ENCODE measurements at places on chromosomes 13 and 19. TPM values are rescaled to one million over a fixed set of nuclear protein-coding genes. Genes with fewer than 3 reads are reported as not detected.
A peak's percentile ranks its signal among the peaks of the same experiment; 100 is the strongest.

KCNK6 gene
- total RNA-seq, result 0.31 TPM

FXYD1 gene
- not detected for total RNA-seq

DCT gene
- 0.47 TPM for total RNA-seq

MAP4K1 gene
- total RNA-seq, result 0.16 TPM

SPRED3 gene
- 1.4 TPM for total RNA-seq

MRI1 gene
- total RNA-seq, result 16.4 TPM

LIM2 gene
- total RNA-seq, result not detected

ZNF77 gene
- total RNA-seq, result 6.4 TPM

ZGLP1 gene
- 1.6 TPM for total RNA-seq

SERP2 gene
- 30.7 TPM for total RNA-seq

- no peak for DNase-seq
Observed at GRCh38 chr13:99985886-99986527, 4.4 kb downstream of the ZIC2 start.

DNA sequence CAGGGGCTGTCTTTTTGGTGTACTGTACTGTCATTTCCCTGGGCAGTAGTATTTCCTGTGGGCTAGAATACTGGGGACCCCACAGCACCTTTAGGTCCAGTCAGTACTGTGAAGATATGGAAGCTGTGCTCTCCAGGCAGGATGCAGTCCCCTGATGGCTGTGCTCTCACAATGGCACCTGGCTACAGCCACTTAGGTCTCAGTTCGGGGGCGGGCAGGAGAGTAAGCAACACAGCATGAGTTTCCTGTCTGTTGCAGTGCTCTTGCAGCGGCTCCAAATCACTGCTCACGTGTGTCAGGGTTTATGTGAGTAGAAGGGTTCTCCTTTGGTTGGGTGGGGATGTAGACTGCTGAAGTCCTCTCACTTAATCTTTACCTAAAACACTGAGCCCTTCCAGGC, 810.4 kb downstream of the DACH1 start:
- no peak for DNase-seq

DNA sequence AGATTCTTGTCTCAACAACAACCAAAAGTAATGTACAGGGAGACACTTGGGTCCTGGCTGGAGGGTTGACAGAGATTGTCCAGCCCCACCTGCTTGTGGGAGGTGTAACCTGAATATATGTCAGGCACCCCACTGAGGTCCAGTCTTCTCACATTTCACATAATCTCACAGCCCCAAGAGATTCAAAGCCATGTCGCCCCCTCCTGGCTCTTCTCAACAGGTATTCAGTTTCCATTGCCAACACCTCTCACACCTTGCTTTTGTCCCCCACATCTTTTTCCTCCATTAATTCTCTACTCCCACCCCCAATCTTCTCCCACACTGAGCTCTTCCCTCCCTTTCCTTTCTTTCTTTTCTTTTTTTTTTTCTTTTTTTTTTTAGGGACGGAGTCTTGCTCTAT, 11.2 kb downstream of the UNC13A start:
- DNase-seq, result no peak

GRCh38 chr19:46656541-46656940, 4.4 kb downstream of the DACT3 start:
- DNase-seq, result no peak

DNA sequence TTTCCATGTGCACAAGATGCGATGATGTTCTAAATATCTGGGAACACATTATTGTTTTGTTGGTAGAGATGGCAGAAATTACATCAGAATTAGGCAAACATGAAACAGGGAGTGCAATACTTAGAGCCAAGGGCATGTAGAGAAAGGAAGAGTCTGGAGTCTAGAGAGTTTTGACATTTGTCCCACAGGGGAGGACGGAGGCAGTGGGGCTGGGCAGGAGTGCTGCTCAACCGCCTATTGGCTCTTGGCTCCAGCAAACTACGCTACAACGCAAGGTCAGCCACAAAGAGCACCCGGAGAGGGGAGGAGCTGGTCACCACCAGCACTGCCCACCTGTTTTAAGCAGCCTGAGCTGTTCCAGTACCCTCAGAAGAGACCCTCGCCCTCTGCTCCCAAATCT, 108.3 kb downstream of the ABCC4 start:
- DNase-seq, result no peak

- DNase-seq, result no peak
Observed at GRCh38 chr13:44096901-44097300, 217.2 kb downstream of the LACC1 start.

DNA sequence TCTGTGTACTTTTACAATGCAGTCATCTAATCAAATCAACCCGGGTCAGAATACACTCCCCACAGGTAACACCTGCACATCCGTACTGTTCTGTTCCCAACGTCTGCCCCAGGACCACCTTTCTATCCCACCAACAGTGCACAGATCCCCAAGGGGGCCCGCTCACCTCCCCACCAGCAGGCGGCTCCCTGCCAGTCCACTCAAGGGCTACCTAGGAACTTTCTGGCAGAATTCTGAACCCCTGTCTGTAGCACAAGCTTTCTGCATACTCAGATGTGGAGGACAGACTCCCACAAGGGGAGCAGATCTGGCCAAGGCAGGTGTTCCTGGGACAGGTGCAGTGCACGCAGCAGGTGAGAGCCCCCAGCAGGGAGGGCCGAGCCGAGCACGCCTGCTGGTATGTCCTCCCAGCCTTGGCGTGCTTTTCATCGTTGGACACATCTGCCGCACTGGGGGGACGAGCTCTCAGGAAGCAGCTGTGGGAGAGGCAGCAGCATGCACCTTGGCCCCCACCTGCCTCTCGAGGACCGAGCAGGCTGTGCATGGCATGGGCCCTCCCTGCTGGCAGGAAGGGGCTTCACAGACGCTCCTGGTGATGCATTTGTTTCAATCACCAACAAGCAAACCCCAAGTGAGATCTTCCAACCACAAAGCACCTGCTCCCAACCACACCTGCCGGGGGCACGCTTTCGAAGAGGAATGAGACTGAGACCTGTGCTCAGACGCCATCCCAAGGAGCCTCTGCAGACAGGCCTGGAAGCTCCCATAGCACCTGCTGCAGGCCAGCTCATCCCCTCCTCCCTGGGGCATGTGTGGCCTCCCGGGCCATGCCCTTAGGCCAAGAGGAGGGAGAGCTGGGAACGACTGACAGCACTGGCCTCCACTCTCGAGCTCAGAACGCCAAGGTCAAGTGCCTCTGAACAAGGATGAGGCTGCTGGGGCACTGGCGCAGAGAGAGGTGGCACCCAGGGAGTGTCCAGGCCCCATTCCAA, 35.9 kb downstream of the RAB20 start:
- no peak for DNase-seq

DNA sequence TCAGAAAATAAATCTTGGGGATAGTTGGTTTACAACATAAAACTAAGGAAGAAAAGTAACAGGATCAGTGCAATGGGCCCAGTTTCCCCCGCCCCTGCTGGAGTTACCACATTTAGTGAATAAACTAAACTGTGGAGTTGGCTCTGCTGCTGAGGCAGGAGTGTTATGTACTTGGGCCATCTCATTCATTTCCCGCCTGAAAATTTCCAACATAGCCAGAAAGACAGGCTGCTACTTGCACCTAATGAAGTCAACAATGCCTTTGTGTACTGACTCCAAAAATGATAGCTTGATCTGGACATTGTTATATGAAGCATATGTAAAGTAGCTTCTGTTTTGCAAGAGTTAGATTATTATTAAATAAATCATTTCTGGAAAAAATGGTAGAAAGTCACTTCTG, 7.9 kb upstream of the RNASEH2B start:
- no peak for DNase-seq

- no peak for DNase-seq
Observed at GRCh38 chr13:80824229-80824628, 483.3 kb upstream of the SPRY2 start.

DNA sequence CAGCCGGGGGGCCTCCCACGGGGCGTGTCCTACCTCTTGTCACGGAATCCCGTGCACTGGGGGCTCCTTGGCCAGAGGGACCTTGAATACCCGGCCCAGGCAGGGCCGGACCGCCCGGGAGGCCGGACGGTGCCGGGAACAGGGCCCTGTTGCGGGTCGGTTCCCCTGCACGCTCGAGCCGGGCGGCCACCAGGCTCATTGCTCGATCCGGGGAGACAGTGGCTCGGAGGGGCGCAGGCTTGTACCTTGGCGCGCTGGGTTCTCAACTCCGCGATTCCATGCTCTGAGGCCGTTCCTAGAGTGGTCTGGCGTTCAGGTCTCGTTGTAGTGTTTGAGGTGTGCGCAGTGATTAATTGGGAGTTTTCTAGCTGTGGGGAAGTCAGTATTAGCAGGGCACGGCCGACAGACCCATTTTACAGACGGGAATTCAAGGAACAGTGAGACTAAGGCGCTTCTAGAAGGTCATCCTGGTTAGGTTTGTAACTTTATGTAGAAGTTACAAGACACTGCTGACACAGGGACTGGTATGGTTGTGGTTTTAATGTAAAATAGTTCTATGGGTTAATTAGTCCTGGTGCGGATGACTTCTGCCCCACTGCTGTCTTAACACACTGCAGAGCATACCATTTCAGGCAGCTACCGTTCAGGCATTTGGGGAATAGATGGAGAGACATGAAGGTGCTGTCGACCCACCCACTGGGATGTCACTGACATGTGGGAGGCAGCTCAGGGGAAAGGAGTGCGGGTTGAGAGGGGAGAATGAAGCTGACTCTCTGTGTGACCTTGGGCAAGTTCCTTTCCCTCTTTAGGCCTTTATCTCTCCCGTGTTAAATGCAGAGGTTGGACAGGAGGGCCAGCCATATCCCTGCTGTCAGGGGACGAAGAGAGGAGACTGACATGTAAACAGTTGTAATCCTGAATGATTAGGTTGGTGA, 592 bp downstream of the CLPTM1 start:
- DNase-seq, result no peak

- DNase-seq, result no peak
Observed at GRCh38 chr13:98556968-98557631, 19.8 kb downstream of the STK24 start.

DNA sequence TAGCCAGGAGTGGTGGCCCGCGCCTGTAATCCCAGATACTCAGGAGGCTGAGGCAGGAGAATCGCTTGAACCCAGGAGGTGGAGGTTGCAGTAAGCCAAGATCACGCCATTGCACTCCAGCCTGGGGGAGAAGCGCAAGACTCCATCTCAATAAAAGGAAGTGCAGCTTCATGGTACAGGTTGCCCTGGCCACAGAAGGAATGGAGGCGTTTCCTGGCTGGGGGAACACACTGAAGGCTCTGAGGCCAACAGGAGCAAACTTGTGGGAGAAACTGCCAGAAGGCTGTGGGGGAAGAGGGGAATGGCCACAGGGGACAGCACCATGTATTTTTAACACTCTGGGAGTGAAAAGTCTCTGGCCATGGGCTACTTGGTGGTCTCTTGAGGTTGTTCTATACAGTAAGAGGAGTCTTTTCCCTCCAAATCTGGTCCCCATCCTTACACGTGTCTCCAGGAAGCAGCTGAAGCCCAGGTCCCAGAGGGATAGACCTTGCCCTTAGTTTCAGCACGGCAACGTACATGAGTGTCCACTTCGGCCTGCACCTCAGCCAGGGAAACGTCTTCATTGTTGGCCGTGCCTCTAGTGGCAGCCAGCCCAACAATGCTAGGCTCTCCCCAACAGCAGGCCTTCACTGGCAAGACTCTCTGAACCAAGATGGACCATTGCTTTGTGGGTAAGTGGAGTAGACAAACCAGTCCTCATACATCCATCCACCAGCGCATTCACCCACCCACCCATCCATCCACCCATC, 7.4 kb downstream of the MICOS13 start:
- no peak for DNase-seq

DNA sequence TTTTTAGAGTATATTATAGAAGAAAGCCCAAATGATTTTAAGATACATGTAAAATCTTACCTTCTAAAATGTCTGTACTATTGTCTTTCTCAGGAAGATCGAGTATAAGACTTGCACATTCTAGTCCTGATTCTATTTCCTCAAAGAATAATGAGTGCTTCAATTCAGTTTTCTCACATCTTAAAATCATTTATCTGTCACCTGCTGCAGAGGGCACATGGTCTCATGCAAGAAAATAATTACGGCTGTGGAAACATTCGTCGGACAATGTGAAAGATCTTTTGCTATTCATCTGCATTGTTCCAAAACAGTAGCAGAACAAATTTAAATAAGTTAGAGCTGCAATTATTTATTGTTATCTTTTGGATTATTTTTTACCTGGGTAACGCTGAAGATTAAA, 1403.5 kb downstream of the PCDH9 start:
- no peak for DNase-seq

DNA sequence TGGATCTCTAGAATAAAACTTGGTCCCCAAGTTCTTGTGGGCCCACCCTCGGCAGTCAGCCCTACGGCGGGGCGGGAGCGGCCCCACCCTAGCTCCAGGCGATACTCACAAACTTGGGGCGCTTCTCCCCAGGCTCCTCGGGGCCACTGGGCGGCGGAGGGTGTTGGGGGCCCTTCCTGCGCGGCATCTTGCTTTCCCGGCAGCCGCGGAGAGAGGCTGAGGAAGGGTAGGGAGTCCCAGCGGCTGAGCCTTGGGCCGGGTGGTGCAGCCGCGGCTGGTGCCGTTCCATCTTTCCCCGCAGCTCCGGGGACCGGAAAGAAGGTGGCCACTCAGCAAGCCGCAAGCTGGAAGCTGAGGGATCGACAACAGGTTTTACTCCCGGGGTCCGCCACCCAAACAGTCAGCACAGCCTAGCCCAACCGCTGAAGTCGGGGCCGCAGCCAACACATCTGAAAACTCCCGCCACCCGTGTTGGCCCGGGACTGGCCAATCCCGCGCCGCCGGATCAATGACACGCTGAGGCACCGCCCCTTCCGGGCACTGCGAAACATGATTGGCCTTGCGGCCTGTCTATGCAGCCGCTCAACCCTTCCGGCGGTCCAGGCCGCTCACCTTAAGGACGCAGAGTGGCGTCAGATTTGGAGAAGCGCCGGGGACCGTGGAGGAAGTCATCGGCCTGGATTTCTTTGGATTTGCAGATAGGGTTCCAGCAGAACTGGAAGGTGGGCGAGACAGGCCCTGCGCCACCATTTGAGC, at the start of gene DIAPH3:
DIAPH3 (minus strand) TSS at position 451 of the 756 bp plus-strand sequence; CDS start at position 289, 162 bp downstream.
- DNase-seq, result peak; percentile 93

- no peak for DNase-seq
Observed at GRCh38 chr19:3356805-3357204, 9.6 kb upstream of the NFIC start.

- DNase-seq, result no peak
Observed at GRCh38 chr13:43808676-43809075, 21.9 kb upstream of the ENOX1 start.

DNA sequence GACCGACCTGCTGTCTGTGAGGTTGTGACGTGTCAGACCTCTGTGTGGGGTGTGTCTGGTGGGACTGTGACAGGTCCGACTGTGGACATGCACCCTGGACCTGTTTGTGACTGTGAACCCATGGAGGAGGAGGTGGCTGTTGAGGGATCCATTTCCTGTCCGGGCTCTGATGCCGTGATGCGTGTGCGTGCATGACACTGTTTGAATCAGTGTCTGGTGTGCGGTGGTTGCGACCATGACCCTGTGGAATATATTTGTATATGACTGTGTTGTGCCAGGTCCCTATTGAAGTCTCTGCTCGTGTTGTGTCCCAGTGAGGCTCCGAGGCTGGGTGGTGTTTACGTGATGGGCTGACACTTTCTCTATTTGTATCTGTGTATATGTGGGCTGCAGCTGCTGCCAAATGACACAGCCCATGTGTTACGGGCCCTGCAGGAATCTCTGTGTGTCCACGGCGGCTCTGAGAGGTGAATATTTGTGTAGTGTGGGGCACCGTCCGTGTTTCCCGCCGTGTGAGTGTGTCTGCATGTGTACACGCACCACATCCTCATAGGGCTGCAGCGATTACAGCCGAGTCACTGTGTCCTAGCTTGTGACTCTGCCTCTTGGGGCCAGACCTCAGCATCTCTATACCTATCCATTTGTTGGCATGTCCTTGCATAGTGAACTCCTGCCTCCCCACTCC, 18.3 kb downstream of the CCDC97 start:
- DNase-seq, result no peak

All from occipital lobe (tissue), 3 donors.